ENCODE measurements at places on chromosomes 7 and 10.

GRCh38 chr10:30894221-30894620, 137.4 kb downstream of the ZNF438 start:
- DNase-seq = no peak

GRCh38 chr7:23369100-23369499, 70.0 kb downstream of the MALSU1 start:
- DNase-seq = no peak

DNA sequence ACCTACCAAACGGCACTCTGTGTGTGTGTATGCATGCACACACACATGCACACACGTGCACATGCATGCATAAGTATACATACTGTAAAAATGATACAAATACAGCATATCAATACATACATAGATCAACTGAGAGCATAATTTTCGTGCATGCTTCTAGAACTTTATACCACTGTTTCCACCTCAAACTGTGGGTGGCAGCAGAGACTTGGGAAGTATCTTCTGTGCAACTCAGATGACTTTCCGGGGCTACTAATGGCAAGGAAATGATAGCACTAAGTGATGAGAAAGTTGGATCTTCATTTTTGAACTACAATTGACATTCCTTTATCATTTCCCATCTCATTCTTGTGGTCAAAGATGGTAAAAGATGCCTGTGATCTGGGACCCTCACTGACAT, 570.7 kb downstream of the REEP3 start:
- no peak for DNase-seq

DNA sequence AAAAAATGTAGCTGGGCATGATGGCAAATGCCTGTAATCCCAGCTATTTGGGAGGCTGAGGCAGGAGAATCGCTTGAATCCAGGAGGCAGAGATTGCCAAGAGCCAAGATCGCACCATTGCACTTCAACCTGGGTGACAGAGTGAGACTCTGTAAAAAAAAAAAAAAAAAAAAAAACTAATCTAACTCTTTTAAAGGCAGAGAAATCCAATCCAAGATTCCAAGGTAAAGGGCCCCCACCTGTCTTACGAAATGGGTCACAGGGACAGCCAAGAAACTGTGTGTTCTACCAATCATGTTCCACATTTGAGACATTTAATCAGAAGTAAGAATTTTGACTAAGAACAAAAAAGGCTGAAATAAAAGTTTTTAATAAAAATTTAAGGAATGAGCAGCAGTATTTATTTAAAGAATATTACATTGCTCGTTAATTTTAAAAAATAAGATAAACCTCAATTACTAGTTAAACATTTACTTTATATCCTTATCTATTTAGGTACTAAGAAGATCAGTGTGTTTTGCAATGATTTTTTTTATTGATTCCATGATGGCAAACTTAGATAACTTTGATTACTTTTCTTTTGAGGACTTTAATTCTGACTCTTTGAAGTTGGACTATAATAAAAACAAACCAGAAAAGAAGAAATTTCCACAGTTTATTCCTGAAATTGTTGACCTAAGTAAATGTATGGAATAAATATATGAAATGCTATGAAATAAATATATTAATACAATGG, 6.7 kb upstream of the OAT start:
- no peak for DNase-seq

GRCh38 chr7:107998660-107999480, 4.1 kb downstream of the LAMB1 start:
- DNase-seq = no peak

GRCh38 chr10:110360857-110361474, 56.2 kb upstream of the SMNDC1 start:
- DNase-seq = no peak

DNA sequence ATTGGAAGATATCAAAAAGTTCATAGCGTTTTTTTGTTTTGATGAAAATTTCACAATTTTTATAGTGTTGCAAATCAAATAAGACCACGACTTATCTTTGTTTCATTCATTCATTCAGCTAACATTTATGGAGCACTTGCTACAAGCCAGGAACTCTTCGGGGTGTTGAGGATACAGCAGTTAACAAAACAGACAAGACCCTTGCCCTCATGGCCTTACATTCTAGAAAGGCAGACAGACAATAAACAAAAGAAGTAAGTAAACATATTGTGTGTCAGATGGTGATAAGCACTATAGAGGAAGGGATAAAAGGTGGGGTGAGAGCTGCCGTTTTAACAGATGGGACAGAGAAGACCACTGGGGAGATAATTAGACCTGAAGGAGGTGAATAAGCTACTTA, 41.6 kb upstream of the GSAP start:
- DNase-seq = no peak

GRCh38 chr10:90481326-90481923, 376.4 kb downstream of the HTR7 start:
- DNase-seq = no peak

DNA sequence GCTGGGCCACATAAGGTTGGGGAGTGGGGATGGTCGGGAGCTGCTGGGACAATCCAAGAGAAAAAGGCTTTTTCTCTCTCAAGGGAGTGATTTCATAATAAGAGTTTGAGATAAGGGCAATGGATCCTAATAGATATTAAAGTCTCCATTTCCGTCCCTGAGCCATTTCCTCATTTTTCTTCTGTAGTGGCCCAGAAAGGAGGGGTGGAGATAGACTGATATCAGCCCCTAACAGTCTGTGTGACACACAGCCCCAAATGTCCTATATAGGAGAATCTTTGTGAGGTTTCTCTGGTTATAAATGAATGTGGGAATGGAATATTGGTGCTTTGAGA, 35.2 kb downstream of the PRSS2 start:
- DNase-seq = no peak

DNA sequence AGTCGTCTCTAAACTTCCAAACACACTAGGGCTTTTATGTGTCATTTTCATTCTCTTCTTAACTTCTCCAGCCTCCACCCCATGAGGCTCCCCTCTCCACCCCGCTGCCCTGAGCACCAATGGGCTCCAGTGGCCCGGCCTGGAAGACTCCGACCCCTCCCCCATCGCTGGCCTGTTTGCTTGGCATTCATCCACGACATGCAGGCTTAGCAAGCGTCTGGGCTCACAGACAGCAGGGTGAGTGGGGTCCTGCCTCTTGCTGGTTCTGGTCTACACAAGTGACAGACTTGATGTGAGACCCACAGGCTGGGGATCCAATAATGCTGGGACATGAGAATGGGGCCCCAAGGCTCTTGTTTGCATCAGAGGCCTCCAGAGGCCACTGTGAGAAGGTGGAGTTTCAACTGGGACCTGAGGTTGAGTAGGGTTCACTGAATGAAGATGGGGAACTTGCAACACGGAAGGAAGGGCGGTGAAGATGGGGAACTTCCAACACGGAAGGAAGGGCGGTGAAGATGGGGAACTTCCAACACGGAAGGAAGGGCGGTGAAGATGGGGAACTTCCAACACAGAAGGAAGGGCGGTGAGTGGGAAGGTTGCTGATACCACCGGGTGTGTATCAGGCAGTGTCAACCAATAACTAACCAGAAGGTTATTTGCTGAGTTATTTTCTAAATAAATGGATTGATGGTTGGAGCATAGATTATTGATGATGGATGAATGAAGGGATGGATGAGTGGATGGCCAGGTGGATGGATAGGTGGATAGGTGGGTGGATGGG, 14.0 kb downstream of the KNDC1 start:
- DNase-seq = no peak

GRCh38 chr7:114711241-114711640, 210.7 kb upstream of the MDFIC start:
- DNase-seq = no peak

GRCh38 chr7:48411619-48412018, 240.4 kb downstream of the ABCA13 start:
- DNase-seq = no peak

- no peak for DNase-seq
Observed at GRCh38 chr7:21076574-21076973, 289.9 kb upstream of the SP8 start.

DNA sequence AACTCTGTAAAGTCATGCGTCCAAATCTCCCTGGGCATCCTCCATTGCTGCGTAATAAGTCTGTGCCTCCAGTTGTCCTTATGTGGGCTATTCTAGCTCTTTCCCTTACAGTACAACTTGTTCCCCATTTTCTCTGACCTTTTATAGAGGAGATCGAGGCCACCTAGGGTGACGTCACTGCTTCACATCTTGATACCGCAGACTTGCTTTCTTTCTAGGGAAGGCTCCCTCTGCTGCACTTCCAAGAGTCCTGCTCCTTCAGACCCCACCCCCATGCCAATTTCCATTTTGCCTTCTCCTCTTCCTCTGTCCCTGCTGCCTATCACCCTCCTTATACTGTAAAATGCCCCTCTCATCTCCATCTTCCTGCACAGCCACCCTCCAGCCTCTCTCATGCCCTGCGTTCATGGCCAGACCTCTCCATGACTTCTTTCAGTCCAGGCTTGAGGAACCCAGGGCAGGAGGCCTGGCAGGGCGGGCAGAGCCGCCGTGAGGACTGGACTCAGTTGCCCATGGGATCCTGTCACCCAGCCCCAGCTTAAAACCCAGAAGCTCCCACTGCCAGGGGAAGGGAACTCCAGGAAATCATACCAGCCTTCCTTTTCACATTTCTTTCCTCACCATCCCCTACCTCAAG, 57.5 kb downstream of the CAMK1D start:
- no peak for DNase-seq

- DNase-seq = no peak
Observed at GRCh38 chr10:8158193-8159071, 103.9 kb downstream of the GATA3 start.

- no peak for DNase-seq
Observed at GRCh38 chr10:21953585-21954057, 49.9 kb downstream of the DNAJC1 start.

GRCh38 chr7:36851382-36851781, 127.1 kb upstream of the AOAH start:
- no peak for DNase-seq

GRCh38 chr7:155979566-155979965, 167.3 kb upstream of the SHH start:
- DNase-seq = no peak

DNA sequence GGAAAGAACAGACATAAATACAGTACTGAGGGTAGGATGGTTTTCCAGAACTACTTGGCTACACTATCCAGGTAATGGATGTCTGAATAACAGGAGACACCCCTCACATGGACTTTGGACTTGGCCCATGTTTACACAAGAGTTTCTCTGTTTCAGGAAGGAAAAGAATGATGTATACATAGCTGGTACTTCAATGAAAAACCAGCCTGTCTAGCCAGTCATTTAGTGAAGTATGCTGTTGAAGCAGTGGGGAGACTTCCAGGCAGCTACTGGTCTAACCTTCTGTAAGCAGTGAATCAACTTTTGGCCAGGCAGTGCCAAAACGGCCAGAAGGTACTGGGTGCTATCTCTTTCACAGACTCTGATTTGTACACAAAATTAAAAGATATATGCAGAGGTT, 135.0 kb downstream of the MBL2 start:
- no peak for DNase-seq

- DNase-seq = no peak
Observed at GRCh38 chr10:1472178-1472958, 265.0 kb downstream of the ADARB2 start.

DNA sequence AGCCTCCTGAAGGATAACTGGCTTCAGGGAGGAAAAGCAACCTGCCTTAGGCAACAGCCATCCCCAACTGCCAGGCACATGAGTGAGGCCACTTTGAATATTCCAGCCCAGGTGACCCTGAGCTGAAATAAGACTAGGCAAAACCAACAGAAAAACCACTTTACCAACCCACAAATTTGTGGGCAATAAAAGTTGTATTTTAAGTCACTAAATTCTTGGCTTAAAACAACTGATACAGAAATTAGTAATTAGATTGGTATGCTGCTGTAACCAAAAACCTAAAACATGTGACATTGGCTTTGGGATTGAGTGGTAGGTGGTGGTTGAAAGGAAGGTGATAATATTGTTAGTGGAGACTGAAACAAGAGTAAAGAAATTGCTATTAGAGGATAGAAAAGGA, 39.9 kb downstream of the ABCB4 start:
- DNase-seq = no peak

DNA sequence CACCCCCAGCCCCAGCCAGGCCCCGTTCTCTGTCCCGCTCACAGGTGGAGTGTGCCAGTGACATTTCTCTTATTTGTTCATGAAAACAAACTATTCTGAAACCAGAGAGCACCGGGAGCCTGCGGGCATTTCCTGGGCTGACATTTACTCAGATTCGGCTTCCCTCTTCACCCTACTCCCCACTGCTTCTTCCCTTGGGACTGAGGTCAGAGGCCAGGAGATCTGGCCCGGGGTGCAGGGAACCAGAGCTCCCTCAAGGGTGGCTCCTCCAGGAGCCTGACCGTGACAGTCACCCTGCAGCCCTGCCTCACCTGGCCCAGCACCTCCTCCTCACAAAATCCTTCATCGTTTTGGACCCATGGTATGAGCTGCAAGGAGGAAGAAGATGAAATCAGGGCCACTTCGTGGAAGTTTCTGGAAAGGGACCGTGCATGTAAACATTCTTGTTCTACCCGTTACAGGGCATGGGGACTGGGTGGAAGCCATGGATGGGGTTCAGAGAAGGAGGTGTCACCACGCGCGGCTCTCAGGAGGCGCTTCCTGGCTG, 12.2 kb downstream of the BHLHA15 start:
- no peak for DNase-seq

GRCh38 chr7:123635551-123636359, 19.9 kb upstream of the LMOD2 start:
- no peak for DNase-seq

DNA sequence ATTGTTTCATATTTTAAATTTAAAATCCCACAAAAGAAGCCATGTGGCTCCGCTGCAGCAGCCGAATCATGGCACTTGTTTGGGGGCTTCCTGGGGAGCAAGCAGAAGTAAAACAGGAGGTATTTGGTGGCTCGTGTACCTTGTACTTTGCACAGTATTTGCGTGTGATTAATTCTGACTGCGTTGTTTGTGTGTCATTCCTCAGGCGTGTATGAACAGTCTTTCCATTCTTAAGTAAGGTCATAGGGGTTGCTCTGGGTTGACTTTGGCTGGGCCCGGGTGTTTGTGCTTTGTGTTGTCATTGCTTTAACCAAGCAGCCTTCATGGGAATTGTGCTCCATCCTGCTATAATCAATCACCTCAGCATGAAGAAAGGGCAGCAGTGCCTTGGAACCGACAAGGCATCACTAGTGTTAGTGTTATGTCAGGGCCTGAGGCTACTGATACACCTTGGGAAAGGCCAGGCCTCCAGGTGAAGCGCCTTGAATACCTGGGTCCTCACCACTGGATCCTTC, 182.4 kb downstream of the ARHGAP21 start:
- DNase-seq = no peak

Measured in stimulated activated CD8-positive, alpha-beta memory T cell treated with anti-CD3 and anti-CD28 coated beads, Interleukin-4, amount 100 ng/mL, for 1 hour (primary cell).